ENCODE measurements at places on chromosomes 16 and 17. TPM values are rescaled to one million over a fixed set of nuclear protein-coding genes. Genes with fewer than 3 reads are reported as not detected.

Gene SLC5A10
- total RNA-seq, result not detected

Gene CCL16
- total RNA-seq, result 0.22 TPM

Gene GPRC5B
- total RNA-seq, result 39.9 TPM

Gene CDK5R1
- 4.4 TPM for total RNA-seq

Gene HOXB3
- total RNA-seq, result 4.7 TPM

Gene TRPV2
- total RNA-seq, result 4.3 TPM

Gene ADAD2
- total RNA-seq, result 0.40 TPM
